ENCODE measurements at places on chromosomes 16 and 17. TPM values are rescaled to one million over a fixed set of nuclear protein-coding genes. Genes with fewer than 3 reads are reported as not detected.

GRCh38 chr16:88963583-88963982, 13.4 kb downstream of the CBFA2T3 start:
- peak; percentile 20 for DNase-seq

C17orf78 gene
- total RNA-seq, result not detected

- no peak for DNase-seq
Observed at GRCh38 chr16:66264311-66265047, 102.0 kb upstream of the CDH5 start.

GRCh38 chr16:55645986-55646385, 9.8 kb upstream of the SLC6A2 start:
- DNase-seq, result no peak

- no peak for DNase-seq
Observed at GRCh38 chr17:10031127-10031526, 126.1 kb upstream of the RCVRN start.

FSCN2 gene
- not detected for total RNA-seq

- DNase-seq, result no peak
Observed at GRCh38 chr17:72306037-72306436, 185.2 kb downstream of the SOX9 start.

PRPF8 gene
- 92.8 TPM for total RNA-seq

GRCh38 chr17:31074772-31075555, 19.8 kb upstream of the NF1 start:
- peak; percentile 56 for DNase-seq

DNA sequence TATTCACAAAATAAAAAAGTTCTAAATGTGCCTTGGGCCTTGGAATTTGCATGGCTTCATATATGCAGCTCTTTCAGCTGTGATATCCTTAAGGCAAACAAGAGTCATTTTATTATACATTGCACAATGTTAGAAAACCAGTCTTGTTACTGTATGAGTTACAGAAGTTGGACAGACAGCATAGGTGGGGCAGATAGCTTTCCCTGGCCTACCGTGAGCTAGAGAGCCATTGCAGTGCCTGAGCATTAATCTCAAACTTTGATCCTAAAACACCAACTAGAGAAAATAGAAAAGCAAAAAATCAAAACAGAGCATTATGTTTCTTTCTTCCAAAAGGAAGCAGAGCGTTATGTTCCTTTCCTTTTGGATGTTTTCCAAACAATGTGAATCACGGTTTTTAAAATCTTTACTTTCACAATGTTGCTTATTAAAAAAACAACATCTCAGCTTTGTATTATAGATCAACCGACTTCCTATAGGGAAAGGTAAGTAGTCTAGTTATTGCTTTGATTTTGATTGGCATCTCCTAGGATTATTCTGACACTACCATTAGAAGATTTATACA, 32.2 kb downstream of the ARHGAP44 start:
- DNase-seq, result peak; percentile 7

DNA sequence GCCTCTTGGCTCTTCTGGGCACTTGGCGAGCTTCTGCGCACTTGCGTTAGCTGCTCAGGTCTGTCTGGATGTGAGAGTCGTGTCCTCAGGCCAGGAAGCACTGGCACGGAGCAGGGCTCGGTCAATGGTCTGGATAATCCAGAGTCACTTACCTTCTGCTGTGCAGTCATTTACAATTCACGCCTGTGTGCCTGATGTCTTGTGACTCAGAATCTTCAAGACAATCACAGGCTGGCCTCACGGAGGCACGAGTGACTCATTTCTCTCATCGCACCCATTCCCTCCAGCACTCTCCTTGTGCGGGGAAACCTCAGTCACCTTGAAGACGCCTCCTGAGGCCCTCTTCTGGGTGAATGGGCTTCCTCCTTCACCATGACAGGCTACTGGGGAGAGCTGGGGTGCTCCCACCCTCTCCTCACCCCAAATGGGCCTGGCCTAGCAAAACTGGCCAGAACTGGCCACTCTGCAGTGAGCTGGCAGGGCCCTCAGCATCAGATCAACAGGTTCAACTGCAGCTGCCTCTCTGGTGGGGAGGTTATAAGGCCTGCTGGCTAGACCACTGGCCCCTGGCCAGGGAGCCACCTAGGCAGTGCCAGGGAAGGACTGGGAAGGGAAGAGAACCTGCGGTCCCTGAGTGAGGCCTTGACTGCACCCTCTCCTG, 1.9 kb upstream of the CAPN15 start:
- peak; percentile 98 for DNase-seq

DNA sequence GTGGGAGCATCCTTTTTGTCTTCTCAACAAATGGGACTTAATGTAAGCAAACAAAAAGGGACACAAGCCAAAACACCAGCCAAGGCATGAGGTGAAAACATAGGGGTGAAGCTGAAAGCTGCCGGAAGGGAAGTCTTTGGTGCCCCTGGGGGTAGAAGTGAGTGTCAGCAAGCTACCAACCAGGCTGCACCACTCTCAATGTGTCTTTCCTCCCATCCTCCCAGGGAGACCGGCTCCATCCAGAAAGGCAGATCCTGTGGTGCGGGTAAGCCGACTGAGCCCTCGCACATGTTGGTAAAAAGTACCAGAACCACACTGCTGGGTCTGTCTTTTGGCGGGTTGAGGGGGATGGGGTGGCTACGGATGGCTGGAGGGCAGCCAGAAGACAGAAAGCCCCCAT, 52.0 kb upstream of the SREBF1 start:
- DNase-seq, result no peak

GRCh38 chr16:25052151-25052511, 37.0 kb upstream of the ARHGAP17 start:
- DNase-seq, result no peak

- peak; percentile 9 for DNase-seq
Observed at GRCh38 chr16:78096386-78096785, 3.1 kb upstream of the WWOX start.

GNG13 gene
- not detected for total RNA-seq

HEATR9 gene
- not detected for total RNA-seq

DNA sequence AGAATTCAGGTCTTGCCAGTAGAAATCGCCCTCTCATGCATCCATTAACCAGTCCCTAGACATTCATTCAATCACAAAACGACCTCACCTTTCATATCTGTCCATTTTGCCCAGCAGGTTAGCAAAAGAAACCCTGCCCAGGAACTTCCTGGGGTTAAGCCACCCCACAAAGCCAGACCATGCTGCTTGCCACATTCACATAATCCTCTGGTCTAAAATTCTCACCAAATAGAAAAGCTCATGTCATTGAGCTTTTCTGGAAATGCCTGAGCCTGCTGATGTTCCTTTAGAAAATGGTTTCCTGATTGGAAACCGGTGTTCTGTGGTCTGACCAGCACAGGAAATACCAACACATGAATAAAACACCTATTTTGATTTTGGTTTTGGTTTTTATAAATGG, 21.6 kb upstream of the DYNLRB2 start:
- DNase-seq, result no peak

DNA sequence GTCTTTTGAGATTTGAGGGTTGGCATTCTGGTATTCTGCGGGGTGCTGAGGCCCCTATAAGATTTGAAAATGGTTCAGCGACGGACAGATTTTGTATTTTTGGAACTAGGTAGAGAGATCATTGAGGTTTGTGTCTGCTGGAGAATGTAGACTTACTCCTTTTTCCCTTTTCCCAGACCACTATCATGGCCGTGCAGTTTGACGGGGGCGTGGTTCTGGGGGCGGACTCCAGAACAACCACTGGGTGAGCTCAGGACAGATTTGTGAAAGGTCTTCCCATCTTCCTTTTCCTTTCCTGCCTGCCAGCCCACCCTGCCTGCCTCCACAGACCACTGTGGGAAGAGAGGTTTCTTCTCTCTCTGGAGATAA, 572 bp downstream of the PSMB6 start:
- peak; percentile 39 for DNase-seq

GRCh38 chr16:1194665-1195392, 30.2 kb downstream of the TPSG1 start:
- DNase-seq, result no peak

MYLK3 gene
- not detected for total RNA-seq

- no peak for DNase-seq
Observed at GRCh38 chr17:45663772-45664171, 120.3 kb upstream of the CRHR1 start.

DNA sequence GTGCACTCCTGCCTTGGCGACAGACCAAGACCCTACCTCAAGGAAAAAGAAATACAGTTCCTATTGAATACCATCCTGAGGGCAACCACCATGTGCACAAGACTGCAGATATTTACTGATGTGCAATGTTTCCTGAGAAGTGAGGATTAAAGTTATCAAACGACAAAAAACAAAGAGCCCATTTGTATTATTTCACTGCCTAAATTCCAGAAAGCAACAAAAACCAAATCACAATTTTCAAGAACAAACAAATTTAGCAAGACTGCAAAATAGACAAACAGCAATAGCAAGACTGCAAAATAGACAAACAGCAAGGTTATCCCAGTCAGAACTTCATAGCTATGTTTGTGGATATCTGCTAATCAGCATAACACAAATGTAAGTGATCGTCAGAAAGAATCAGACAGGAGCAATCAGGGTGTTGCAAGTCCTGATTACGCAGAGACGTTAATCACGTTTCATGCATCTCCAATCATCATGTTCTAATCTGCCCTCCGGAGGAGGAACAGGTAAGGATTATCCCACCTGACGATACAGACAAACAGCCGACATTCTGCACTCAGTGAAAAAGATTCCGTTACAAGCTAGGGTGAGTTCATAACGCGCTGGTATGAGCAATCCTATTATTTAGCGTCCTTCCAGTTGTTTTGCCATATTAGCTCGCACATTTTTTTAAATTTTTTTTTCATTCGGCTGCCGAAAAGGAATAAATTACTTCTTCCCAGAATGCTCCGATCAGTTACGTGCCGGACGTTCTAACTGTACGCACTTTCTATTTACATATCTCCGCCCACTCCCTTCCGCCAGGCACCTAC, 2.9 kb downstream of the TMEM107 start:
- DNase-seq, result peak; percentile 97

GRCh38 chr17:30230596-30231125, 4.8 kb downstream of the SLC6A4 start:
- DNase-seq, result no peak

ACOX1 gene
- 22.4 TPM for total RNA-seq

DNA sequence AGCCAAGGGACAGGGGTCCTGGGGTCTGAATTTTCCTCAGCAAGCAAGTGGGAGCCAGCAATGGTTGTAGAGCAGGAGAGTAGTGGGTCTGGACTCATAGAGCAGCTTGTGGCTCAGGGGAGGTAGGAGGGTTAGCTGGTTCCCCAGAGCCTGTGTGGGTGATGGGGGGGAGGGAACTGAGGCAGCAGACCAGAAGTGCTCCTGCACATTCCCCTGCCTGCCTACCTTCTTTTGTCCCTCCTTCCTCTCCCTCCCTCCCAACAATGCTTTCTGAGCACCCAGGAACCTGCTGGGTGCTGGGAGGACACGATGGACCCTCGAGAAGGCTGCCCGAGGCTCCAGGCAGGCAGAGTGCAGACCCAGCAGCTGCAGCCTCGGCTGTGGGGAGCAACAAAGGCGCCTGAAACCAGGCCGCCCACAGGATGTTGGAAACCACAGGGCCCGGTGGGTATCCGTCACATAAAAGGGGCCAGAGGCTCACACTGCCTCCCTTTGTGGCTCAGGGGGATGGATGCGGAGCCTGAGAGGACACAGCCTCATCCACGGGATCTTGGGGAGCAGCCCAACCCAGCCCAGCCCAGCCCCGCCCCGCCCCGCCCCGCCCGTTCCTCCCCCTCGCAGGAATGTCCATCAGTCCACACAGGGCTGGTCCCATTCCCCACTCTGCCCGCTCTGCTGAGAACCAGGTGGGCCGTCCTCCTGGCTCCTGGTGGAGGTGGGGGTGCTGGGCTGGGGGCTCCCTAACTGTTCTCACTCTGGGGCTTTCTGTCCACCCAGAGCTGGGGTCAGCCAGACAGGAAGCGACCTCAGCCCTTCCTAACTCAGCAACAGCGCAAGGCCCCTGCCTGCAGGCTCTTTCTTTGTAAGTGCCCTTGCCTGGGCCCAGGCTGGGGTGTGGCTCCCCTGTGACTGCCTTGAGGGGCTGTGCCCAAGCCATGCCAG, 1.7 kb upstream of the NLRC3 start:
- DNase-seq, result peak; percentile 11

- DNase-seq, result peak; percentile 14
Observed at GRCh38 chr16:84426804-84427203, 58.5 kb downstream of the ATP2C2 start.

DNA sequence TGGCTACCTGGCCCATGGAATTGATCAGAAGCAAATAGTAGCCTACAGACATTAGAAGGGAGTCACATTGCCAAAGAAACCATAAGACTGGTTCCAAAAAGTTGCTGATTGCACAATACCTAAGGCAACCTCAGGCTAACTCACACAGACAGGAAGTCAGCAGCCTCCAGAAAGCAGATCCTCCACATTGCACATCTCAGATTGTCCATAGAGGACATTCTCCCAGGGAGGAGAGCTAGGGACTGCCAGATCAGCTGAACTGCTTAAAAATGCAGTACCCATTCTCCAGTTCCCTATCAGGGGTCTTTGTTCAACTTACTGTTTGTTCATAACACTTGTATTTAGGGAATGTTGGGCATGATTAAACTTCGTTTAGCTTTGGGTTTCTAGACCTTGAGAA, 4.2 kb downstream of the CCL3 start:
- no peak for DNase-seq

DNA sequence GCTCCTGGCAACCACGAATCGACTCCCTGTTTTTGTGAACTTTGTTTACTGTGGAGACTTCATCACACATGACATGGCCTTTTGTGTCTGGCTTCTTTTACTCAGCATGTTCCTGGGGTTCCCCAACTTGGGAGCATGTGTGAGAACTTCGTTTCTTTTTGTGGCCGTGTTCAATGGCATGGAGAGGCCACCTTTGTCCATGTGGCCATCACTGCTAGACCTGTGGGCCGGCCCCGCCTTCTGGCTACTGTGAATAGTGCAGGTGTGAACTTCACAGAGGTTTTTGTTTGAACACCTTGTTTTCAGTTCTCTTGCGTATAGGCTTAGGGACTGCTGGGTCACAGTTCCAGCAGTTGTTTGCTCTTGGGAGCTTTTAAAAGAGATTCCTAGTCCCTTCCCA, 5.7 kb upstream of the SLC38A8 start:
- DNase-seq, result no peak

SCGB1C2 gene
- total RNA-seq, result not detected

DNA sequence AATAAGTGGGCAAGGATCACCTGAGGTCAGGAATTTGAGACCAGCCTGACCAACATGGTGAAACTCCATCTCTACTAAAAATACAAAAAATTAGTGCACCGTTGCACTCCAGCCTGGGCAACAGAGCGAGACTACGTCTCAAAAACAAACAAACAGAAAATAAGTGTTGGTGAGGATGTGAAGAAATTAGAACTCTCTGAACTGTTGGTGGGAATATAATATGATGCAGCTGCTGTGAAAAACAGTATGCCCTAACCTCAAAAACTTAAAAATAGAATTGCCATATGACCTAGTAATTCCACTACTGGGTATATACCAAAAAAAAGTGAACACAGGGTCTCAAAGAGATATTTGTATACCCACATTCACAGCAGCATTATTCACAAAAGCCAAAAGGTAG, 26.1 kb downstream of the GLG1 start:
- DNase-seq, result no peak

- DNase-seq, result peak; percentile 56
Observed at GRCh38 chr17:53719229-53719628, 103.5 kb upstream of the KIF2B start.

Data from M059J (cell line).